ENCODE measurements at places on chromosomes 6 and 20. TPM values are rescaled to one million over a fixed set of nuclear protein-coding genes. Genes with fewer than 3 reads are reported as not detected.
A peak's percentile ranks its signal among the peaks of the same experiment; 100 is the strongest.

- H3K36me3 ChIP-seq, result peaks cover 6% of the 10 kb centered on the region
- no peak for DNase-seq
- no peaks in the 10 kb centered on the region for H3K27me3 ChIP-seq
- H3K4me3 ChIP-seq, result no peak overlapping the region
- H3K27ac ChIP-seq, result peak overlapping the region; percentile 46
These were observed 17.5 kb downstream of the RREB1 start for GRCh38 chr6:7125290-7125689.

Gene DACT2
- total RNA-seq, result not detected

Gene PDYN
- total RNA-seq, result not detected

DNA sequence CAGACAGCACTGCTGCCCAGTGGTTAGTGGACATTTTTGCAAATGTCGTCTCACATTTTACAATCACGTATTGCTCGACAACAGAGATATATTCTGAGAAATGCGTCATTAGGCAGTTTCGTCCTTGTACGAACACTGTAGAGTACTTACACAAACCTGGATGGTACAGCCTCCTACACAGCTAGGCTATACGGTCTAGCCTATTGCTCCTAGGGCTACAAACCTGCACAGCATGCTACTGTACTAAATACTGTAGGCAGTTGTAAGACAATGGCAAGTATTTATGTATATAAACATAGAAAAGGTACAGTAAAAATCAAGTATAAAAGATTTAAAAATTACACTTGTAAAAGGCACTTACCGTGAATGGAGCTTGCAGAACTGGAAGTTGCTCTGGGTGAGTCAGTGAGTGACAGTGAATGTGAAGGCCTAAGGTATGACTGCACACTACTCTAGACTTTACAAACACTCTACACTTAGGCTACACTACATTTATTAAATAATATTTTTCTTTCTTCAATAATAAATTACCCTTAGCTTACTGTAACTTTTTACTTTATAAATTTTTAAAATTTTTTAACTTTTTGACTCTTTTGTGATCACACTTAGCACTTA lies 43.1 kb downstream of the ALDH5A1 start:
- no peaks in the 10 kb centered on the region for H3K27me3 ChIP-seq
- DNase-seq, result peak; percentile 22
- H3K27ac ChIP-seq, result no peak overlapping the region
- no peaks in the 10 kb centered on the region for H3K36me3 ChIP-seq

Gene CTAGE9
- total RNA-seq, result not detected

Gene BPIFA1
- not detected for total RNA-seq

DNA sequence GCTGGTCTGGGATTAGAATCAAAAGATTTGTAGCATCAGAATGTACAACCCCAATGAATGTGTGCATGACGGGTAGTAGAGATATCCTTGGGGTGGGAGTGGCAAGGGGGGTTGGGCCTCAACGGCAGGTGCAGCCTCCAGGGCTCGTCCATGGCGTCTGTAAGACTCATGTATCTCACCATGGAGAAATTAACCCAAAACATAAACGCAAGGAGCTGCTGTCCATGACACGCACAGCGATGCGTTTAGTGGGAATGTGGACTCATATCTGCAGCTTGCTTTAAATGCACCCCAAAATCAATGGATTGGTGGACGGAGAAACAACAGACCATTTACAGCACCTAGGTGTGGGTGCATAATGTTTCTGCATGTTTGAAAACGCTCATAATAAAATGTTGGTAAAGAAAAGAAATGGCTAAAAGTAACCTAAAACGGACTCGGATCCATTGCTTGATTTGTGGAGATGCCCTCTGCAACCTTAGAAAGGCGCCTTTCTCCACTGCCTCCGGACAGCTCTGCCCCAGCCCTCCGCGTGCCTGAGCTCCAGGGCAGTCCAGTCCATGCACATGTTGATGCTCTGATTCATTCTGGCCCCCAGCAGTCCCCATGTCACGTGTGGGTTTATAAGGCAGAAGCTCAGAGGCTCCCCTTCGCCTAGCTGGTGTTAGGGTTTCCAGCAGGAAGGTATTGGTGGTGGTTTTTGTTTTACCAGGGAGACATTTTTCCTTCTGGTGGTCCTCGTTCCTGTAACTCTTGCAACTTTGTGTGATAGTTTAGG lies 24.5 kb downstream of the PYGB start:
- H3K27me3 ChIP-seq, result no peaks in the 10 kb centered on the region
- no peak overlapping the region for H3K27ac ChIP-seq
- peak; percentile 29 for DNase-seq
- peaks cover 27% of the 10 kb centered on the region for H3K36me3 ChIP-seq
- H3K4me3 ChIP-seq, result no peak overlapping the region

DNA sequence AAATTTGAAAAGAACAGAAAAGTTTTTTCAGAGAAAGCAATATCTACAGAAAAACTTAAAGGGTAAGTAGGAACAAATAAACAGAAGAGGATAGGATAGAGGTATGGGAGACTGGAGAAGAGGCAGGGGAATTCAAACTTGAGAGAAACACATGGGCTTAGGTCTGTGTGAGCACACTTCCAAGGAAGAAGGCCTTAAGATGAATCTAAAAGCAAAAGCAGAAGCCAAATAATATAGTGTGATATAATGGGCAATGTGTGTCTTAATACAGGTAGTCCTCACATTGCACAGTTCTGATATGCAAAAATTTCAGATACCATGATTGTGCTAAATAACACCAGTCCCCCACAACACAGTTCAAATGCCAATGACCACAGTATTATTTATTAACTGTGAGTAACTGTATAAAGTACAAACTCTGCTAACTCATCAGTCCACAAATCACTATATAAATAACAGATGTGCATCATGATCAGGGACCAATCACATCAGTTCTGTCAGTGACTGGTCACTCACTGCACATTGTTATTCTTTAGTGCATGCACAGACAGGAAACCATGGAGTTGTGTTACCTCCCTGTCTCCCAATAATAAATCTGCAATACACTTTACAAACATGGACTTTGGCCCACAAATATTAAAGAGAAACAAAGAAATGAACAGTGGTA lies 18.6 kb downstream of the SNX14 start:
- H3K27me3 ChIP-seq, result no peaks in the 10 kb centered on the region
- peak overlapping the region; percentile 15 for H3K27ac ChIP-seq
- H3K36me3 ChIP-seq, result peaks cover 2% of the 10 kb centered on the region
- peak; percentile 60 for DNase-seq
- H3K4me3 ChIP-seq, result no peak overlapping the region

GRCh38 chr6:138378463-138378862 lies 758 bp downstream of the SMIM28 start:
- H3K36me3 ChIP-seq, result no peaks in the 10 kb centered on the region
- no peak overlapping the region for H3K4me3 ChIP-seq
- no peaks in the 10 kb centered on the region for H3K4me1 ChIP-seq
- H3K27me3 ChIP-seq, result 0 out of 2 replicates have a peak, but pooled peaks cover 4% of the 10 kb centered on the region
- no peak for DNase-seq
- no peak overlapping the region for H3K27ac ChIP-seq

DNA sequence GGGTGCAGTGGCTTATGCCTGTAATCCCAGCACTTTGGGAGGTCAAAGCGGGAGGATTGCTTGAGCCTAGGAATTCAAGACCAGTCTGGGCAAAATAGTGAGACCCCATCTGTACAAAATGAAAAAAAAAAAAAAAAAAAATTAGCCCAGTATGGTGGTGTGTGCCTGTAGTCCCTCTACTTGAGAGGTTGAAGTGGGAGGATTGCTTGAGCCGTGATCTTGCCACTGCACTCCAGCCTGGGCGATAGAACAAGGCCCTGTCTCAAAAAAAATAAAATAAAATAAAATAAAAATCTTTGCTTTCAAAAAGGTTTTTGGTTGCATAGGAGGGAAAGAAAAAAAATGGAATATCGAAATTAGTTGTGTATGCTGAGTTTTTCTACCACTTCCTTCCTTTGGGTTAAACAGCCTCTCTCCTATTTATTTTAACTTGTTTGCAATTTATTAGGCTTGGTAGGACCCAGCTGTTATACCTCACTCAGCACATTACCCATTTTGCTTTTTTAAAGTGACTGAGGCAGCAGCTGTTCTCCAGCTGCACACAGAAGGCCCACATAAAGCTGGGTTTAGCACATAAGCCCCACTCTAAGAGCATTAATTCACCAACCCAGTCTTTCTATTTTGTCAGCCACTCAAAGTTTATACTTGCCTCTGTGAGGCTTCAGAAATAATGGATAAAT lies 152.3 kb downstream of the ZFAND3 start:
- DNase-seq, result no peak
- H3K27ac ChIP-seq, result no peak overlapping the region
- peaks cover 4% of the 10 kb centered on the region for H3K36me3 ChIP-seq
- peaks cover 14% of the 10 kb centered on the region for H3K4me1 ChIP-seq
- H3K4me3 ChIP-seq, result no peak overlapping the region

- H3K4me3 ChIP-seq, result no peak overlapping the region
- H3K27me3 ChIP-seq, result peaks cover 10% of the 10 kb centered on the region
- DNase-seq, result no peak
- H3K36me3 ChIP-seq, result no peaks in the 10 kb centered on the region
These were observed 210.9 kb upstream of the CST7 start for GRCh38 chr20:24738058-24738775.

DNA sequence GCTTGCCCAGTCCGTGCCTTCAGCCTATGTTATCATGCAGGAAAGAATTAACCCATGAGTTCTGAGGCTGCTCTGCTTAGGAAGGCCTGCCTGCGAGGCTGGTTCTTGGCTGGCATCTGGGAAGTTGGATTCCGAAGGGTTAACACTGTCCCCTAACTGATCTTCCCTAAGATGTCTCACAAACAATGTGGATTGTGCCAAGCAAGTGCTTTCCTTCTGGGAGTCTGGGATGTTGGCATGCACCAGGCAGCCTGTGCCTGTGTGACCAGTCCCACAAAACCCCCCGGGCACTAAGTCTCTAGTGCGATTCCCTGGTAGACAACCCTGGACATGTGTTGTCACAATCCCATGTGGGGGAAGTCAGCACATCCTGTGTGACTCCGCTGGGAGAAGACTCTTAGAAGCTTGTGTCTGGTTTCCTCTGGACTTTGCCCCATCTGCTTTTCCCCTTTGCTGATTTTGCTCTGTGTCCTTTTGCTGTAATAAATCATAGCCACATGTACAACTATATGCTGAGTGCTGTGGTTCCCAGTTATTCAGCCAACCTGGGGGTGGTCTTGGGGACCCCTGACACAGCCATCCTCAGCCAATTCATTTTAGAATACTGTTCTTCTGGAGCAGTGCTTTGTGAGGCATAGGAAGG lies 83.8 kb downstream of the SLC22A23 start:
- no peaks in the 10 kb centered on the region for H3K27me3 ChIP-seq
- H3K36me3 ChIP-seq, result no peaks in the 10 kb centered on the region
- H3K4me3 ChIP-seq, result no peak overlapping the region
- no peak overlapping the region for H3K27ac ChIP-seq

GRCh38 chr6:53647462-53648094 lies 18.0 kb downstream of the KLHL31 start:
- no peak overlapping the region for H3K27ac ChIP-seq
- 0 out of 2 replicates have a peak, but pooled peaks cover 5% of the 10 kb centered on the region for H3K27me3 ChIP-seq
- H3K4me3 ChIP-seq, result no peak overlapping the region
- H3K4me1 ChIP-seq, result no peaks in the 10 kb centered on the region

DNA sequence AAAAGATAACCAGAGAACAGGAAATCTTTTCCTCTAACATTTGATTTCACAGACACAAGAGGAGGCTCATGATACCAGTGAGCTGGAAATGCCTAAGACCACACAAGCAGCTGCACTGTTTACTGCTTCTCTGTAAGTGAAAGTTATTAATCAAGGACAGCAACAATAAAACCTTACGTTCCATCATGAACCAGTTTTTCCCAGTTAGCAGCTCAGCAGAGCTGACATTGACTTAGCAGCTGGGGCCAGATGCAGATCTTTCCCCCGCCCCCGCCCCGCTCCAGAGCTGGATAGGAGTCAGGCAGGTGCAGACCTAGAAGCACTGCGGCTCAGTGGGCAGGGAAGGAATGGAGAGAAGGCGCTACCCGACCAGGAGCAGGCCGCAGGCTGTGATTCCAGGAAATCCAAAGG lies 275.2 kb downstream of the GMDS start:
- H3K27me3 ChIP-seq, result no peaks in the 10 kb centered on the region
- H3K4me1 ChIP-seq, result no peaks in the 10 kb centered on the region
- no peak for DNase-seq
- no peak overlapping the region for H3K4me3 ChIP-seq
- H3K36me3 ChIP-seq, result no peaks in the 10 kb centered on the region

GRCh38 chr20:11376420-11376819 lies 541.3 kb upstream of the BTBD3 start:
- no peak overlapping the region for H3K4me3 ChIP-seq
- peak; percentile 39 for DNase-seq
- H3K4me1 ChIP-seq, result peaks cover 25% of the 10 kb centered on the region
- no peaks in the 10 kb centered on the region for H3K27me3 ChIP-seq
- no peak overlapping the region for H3K27ac ChIP-seq

DNA sequence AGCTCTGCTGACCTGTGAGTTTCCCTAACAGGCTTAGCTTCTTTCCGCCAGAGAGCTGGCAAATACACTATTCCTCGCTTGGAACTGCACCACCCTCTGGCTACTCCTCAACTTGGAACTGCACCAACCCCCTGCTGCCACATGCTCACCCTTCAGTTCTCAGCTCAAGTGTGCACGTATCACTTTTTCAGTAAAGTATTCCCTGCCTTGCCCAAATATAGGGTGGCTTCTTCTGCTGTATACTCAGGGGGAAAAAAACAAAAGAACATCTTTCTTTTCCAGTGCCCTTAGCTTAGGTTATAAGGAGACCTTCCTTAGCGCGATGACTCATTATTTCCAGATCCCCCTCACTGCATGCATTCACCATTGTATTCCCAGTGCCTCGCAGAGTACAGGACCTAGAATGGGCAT lies 21.2 kb downstream of the GNAS-AS1 start:
- peaks cover 29% of the 10 kb centered on the region for H3K27me3 ChIP-seq
- peak; percentile 37 for DNase-seq
- no peak overlapping the region for H3K27ac ChIP-seq

DNA sequence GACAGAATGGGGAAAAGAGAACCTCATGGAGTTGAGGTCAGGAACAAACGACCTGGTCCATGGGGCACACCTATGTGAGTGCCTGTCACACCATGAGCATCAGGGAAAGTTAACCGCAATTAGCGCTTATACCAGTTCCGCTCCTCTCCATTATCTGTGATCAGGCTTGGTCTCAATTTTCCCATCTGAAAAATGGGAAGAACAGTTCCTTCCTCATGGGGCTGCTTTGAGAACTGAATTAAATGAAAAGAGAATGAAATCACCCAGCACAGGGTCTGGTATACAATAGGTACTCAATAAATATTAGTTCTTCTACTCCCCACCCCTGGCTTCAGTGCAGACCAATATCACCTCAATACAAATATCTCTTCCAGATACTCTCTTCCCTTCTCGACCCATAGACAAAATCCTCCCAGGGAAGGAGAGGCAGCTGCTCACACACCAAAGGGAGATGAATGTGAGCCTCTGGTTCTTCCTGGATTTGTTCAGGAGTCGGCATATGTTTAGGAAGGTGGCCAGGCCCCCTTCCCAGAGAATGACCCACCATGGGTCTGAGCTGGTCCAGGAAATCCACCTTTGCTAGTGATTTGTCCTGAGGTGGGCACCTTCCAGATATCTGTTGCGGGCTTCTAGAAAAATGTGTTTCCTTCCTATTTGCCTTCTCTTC lies 2.4 kb upstream of the PTGIS start:
- no peak overlapping the region for H3K4me3 ChIP-seq
- no peaks in the 10 kb centered on the region for H3K27me3 ChIP-seq
- no peak for DNase-seq
- H3K36me3 ChIP-seq, result peaks cover under 1% of the 10 kb centered on the region

Gene LZTS3
- 12.1 TPM for total RNA-seq

GRCh38 chr20:56769921-56770600 lies 141.0 kb downstream of the TFAP2C start:
- no peaks in the 10 kb centered on the region for H3K27me3 ChIP-seq
- no peak overlapping the region for H3K27ac ChIP-seq
- no peaks in the 10 kb centered on the region for H3K36me3 ChIP-seq
- peak; percentile 21 for DNase-seq
- H3K4me3 ChIP-seq, result no peak overlapping the region
